Suppressor macrophage treated with lipopolysaccharide for 4 hours (primary cell): ENCODE measurements at places on chromosomes 16 and 17.
A peak's percentile ranks its signal among the peaks of the same experiment; 100 is the strongest.

DNA sequence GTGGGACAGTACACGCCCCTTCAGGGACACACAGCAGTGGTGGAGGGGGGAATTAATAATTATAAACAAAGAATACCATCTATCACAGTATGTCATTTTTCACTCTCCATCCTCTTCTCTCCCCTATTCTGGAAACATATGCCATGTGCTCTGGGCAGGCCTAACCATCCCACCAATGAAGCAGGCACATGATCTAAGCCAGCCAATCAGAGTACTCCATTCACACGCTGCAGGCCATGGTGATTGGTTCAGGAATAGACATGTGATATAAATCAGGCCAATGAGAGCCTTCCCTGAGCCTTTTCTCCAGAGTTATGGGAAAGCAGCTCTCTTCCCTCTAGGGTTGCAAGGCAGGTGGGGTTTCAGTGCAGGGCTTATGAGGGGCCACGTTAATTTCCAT lies 36.5 kb downstream of the GSG1L start:
- DNase-seq = no peak

DNA sequence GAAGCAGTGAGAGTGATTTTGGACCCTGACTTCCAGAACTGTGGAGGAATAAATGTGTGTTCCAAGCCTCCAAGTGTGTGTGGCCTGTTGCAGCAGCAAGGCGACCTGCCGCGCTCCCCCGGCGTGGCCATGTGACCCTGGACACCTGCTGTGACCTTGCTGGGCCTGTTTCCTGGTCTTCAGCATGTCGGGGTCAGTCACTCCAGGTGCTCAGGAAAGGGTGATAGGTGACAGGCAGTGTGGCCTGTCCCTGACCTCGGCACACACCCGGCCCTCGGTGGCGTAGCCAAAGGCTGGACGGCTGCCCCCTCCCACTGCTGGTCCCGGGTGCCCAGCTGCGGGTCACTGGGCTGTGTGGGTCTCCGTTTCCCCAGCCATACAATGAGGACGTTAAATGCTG lies 31.8 kb upstream of the ZNF469 start:
- DNase-seq = no peak

DNA sequence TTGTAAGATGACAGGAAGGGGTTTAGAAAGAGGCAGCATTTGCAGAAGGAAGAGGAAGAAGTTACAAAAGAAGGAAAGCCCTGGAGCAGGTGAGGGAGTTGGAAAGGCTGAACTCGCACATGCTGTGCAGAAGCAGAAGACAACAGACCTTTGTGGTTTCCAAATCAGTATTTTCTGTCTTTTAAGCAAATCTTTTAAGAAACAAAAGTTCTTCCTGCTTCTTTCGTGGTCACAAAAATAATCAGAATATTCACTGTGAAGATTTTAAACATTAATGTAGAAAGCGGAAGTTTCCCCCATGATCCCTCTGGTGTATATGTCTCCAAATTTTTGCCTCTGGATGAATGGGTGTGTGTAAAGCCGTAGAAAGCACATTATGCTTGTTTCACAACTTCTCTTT lies 25.8 kb downstream of the ZNRF1 start:
- DNase-seq = peak; percentile 67

GRCh38 chr16:26149364-26150190 lies 457.8 kb downstream of the HS3ST4 start:
- no peak for DNase-seq

DNA sequence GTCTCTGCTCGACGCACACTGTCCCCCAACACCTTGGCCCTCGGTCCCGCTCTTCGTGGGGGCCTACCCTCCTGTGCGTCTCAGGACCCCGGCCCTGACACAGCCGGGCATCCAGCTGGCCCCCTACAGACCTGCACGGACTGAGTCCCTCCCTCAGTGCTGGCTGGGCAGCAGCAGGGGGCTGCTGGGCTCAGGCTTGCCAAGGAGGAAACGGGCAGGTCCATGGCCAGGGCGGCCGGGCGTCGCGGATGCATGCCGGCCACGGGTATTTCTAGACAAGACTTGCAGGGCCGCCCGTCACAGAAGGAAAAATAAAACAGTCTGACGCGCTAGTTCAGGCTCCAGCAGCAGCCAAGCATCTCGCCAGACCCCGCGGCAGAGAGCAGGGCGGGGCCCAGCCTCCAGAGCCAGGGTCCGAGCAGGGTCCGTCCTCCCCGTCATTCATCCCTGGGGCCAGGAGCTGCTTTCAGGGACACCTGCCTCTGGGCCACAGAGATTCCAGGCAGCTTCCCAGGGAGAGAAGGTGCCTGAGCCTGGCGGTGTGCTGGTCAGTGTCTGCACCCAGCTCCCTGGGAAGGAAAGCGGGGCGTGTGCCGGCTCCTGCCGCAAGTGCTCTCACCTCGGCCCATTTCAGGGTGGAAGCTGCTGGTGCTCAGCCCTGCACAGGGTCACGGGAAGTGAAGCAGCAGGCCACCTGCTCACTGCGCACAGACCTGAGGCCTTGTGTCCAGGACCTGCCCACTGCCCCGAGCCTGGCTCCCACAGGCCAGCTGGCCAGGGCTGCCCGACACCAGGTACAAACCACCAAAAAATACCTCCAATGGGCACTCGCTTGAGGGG lies 7.2 kb upstream of the PVALEF start:
- DNase-seq = no peak

DNA sequence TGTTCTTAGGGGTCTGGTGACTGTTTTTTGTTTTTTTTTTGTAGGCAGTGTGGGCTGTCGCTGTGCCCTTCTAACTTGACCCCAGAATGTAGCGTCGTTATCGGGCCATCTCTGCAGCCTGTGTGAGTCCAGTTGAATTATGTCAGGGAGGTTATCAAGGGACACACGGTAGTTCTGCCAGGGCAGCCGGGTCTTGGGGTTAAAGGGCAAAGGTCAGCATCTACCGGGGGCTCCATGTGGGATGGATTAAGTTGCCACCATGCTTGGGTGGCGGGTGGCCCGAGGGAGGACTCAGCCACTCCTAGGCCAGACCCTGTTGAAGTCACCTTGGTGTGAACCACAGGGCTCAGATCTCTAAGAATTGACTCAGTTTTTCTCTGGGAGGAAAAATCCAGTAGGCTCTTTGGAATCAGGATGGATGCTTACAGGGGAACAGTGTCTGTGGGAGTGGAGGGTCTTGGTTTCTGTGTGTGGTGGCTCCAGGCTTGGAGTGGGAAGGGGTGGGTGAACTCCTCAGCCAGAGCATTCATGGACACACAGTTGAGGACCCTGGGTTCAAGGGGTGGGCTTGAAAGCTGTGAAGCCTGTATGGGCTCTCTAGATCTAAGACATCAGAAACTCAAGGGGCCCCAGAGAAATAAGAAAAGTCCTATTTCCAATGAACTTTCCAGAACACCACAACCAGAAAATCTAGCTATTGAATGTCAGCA lies 191.7 kb downstream of the IRF8 start:
- DNase-seq = no peak

DNA sequence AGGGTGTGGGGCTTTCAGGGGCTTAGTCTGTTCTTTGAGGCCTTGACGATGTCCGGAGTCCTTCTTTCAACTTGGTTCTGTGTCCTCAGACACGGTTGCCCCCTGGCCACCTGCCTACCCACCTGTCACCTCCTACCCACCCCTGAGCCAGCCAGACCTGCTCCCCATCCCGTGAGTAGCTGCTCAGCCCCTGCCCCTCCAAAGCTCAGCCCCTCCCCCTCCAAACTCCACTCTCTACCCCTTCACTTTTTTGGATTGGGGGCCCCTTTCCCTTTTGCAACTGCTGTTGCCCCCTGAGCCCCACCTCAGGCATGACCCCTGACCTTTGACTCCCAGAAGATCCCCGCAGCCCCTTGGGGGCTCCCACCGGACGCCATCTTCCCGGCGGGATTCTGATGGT lies 1.2 kb downstream of the LAT start:
- DNase-seq = no peak

GRCh38 chr16:76756951-76757350 lies 434.0 kb upstream of the MON1B start:
- no peak for DNase-seq

DNA sequence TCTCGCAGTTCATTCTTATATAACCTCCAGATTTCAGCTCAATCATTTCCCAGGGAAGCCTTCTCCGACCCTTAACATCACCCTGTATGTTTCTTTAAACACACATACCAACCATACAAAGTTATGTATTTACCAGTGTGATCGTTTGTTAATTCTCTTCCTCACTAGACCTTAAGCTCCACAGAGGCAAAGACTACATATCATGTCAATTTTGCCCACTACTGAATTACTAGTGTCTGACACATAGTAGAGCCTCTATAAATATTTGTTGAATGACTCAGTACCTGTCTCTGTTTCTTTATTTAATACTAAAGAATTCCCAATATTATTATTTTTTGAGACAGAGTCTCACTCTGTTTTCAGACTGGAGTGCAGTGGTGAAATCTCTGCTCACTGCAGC lies 137.2 kb downstream of the SHISA9 start:
- no peak for DNase-seq

GRCh38 chr16:66220702-66221101 lies 145.8 kb upstream of the CDH5 start:
- no peak for DNase-seq
